Stimulated activated naive CD4-positive, alpha-beta T cell (primary cell): ENCODE measurements at places on chromosomes 1 and 21.

- no peak for DNase-seq
Measured at GRCh38 chr1:203166192-203166940, 9.3 kb downstream of the MYBPH start.

DNA sequence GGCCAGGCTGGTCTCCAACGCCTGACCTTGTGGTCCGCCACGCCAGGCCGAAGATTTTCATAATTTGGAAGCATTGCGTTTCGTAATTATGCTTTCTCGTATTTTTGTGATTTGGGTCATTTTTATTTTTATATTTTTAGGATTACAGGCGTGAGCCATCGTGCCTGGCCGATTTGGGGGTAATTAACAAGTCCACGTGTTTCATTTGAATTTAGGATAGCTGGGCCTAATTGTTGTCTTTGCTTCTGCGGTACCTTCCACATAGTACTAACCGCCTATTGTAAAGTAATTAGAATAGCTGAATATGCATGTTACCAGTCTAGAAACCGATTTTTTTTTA lies 1.0 kb downstream of the RCC1 start:
- DNase-seq, result no peak

GRCh38 chr21:22710721-22711120 lies 1712.5 kb downstream of the NCAM2 start:
- no peak for DNase-seq

- DNase-seq, result no peak
Measured at GRCh38 chr21:45356653-45357435, 48.1 kb upstream of the COL18A1 start.

- DNase-seq, result no peak
Measured at GRCh38 chr21:42843056-42843455, 36.3 kb downstream of the WDR4 start.

GRCh38 chr21:39518055-39518846 lies 66.5 kb downstream of the SH3BGR start:
- DNase-seq, result peak; percentile 2

- no peak for DNase-seq
Measured at GRCh38 chr1:175163702-175164101, 28.9 kb downstream of the KIAA0040 start.

GRCh38 chr1:221549815-221550214 lies 192.1 kb downstream of the DUSP10 start:
- no peak for DNase-seq

DNA sequence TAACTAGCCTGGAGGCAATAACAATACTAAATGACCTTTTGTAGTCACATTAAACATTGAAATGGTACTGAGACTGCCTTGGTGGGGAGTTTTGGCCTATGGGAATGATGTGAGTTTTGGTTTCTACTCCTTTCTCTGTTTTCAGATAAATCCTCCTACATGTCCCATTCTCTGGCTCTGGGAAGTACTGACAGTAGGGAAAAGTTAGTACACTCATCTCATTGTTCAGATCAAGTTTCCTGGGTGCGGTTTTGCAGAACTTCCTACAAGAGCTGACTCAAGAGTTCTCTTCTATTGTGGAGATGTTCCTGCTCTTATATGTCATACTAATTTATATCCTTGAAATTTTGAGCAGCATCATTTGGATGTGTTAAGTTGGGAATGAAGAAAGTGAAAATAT lies 74.2 kb upstream of the MACF1 start:
- DNase-seq, result no peak

DNA sequence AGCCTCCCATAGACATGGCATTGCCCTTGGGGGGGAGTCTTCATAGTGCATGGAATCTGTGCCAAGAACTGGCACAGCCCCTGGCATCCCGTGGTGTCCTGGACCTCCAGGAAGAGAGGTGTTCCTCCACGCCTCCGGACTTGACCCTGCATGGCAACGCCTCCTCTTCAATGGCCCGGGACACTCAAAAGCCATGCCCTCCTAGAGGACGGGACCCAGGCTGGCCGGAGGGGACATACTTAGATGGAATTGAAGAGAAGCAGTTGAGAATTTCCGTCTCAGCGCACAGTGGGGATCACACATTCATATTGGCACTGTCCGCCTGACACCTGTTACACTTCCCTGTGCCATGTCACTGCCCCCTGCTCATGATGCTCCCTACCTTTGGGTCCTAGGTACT lies 38.4 kb upstream of the TENT5C start:
- no peak for DNase-seq

- DNase-seq, result no peak
Measured at GRCh38 chr1:28111157-28111556, 22.7 kb upstream of the EYA3 start.

GRCh38 chr1:15843826-15844572 lies 3.5 kb upstream of the SPEN start:
- DNase-seq, result no peak

DNA sequence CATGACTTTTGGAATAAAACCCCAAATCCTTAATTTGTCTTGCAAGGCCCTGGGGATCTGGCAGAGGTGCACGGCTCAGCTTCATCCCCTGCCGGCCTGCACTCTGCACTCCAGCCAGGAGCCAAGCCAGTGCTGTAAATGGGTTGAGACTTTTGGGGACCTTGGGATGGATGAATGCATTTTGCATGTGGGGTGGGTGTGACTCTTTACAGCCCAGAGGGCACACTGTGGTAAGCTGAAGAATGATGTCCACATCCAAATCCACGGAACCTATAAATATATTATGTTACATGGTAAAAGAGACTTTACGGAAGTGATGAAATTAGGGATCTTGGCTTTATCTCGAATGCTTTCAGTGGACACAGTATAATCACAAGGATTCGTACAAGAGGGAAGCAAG lies 177.8 kb downstream of the EDEM3 start:
- no peak for DNase-seq

GRCh38 chr1:180353945-180354344 lies 123.9 kb downstream of the LHX4 start:
- DNase-seq, result no peak

DNA sequence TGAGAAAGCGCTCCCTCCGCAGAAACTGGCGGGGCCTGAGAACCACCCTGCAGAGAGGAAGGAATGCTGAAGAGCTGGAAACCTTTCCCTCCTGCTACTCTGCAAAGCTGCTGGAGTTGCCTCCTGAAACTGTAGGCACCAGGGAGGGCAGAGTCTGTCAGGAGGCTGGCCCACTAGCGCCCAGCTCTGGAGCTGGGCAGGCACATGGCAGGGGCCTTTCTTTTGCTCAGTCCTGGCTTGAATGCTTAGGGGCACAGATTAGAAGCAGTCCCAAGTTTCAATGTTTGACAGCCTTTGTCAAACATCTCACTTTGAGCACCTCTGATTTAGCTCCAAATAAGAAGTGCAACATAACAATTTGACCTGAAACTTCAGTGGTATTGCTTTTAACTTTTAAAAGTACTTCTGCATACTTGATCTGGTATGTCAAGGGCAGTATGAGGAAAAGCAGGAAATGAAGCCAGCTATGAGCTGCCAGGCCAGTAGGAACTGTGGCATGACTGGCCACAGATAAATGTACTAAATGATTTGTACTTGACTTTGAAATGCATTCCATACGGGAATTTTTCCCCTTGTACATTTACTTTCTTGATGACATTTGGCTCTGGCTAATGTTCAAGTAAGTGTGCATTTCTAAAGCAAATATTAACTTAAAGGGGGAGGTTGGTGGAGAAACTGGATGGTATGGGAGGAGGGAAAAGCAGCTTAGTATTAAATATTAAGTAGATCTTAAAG lies 7.2 kb downstream of the C1orf116 start:
- DNase-seq, result no peak

DNA sequence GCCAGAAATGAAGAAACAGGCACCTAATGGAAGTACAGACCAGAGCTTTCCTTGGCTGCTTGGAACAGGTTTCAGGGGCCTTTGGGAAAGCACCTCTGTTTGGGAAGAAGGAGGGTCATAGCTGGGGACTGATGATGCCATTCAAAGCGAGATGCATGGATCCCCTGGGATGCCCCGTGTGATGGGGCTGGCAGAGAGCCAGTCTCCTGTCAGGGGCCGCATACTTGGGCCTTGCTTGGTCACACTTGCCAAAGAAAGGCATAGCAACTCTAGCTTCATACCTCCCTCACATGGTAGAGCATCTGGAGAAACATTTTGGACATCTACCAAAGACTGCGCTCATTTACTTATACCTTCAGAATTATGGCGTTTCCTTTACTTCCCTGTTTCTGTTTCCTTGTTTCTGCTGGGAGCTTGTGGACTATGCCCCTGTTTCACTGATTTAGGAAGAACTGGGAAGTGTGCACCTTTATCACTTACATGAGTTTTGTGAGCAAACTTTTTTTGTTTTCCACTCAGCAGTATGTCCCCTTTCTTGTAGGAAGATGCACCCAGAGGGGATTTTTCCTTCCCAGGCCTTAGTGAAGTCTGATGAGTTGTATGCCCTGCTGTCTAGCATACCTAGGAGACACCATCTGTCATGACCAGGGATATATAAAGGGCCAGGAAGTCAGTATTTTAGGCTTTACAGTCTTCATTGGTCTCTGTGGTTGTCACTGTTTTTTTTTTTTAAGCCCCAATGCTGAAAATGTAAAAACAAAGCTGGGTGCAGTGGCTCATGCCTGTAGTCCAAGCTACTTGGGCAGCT lies 19.8 kb upstream of the ST3GAL3 start:
- DNase-seq, result no peak

- no peak for DNase-seq
Measured at GRCh38 chr1:246831543-246831942, 100.2 kb downstream of the AHCTF1 start.

- no peak for DNase-seq
Measured at GRCh38 chr1:178885869-178886268, 15.0 kb upstream of the ANGPTL1 start.

GRCh38 chr1:62685431-62685859 lies 2.7 kb downstream of the DOCK7 start:
- no peak for DNase-seq

GRCh38 chr1:14479865-14480264 lies 118.6 kb upstream of the KAZN start:
- DNase-seq, result no peak

DNA sequence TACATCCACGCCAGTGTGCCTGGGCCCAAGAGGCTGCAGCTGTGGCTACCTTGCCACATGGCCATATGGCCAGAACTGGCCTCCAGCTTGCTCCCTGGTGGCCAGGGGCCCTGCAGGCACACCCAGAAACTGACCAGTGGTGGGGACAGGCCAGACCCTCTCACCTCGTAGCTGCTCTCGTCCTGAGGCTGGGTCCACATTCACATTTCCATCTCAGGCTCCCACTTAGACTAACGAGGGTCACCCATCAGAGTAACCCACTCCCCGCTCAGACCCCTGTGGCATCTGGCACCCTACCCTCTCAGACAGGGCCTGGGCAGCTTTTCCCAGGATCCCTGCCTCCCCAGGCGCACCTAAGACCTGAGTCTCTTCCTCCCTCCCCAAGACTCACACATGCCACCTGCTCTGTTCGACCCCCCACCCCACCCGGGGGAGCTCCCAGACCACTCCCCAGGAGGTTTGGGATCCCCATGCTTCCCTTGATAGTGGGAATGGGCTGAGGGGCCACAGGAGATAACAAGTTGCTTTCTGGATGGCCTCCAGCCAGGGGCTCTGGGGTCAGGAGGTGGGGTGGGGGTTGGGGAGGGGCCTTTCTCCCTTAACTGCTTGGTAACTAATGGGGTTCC lies 21.3 kb upstream of the RNU1-4 start:
- DNase-seq, result no peak

DNA sequence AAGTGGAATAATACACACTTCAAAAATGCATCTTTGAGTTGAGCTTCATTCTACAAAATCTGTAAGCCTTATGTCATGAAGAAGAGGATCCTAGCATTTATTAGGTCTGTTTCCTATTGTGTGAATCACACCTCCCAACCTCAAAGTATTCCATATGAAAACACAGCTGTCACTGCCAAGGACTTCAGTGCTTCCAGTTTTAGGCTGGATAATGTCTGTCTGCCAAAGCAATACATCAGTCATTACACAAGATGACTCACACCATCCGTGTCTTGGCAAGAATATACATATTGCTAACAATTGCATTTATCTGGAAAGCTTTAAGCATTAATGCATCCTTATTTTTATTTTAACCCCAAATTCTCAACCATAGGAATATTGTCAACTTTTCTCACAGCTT lies 125.7 kb upstream of the TMPRSS15 start:
- DNase-seq, result no peak

GRCh38 chr1:172727956-172728603 lies 69.2 kb downstream of the FASLG start:
- DNase-seq, result peak; percentile 10

DNA sequence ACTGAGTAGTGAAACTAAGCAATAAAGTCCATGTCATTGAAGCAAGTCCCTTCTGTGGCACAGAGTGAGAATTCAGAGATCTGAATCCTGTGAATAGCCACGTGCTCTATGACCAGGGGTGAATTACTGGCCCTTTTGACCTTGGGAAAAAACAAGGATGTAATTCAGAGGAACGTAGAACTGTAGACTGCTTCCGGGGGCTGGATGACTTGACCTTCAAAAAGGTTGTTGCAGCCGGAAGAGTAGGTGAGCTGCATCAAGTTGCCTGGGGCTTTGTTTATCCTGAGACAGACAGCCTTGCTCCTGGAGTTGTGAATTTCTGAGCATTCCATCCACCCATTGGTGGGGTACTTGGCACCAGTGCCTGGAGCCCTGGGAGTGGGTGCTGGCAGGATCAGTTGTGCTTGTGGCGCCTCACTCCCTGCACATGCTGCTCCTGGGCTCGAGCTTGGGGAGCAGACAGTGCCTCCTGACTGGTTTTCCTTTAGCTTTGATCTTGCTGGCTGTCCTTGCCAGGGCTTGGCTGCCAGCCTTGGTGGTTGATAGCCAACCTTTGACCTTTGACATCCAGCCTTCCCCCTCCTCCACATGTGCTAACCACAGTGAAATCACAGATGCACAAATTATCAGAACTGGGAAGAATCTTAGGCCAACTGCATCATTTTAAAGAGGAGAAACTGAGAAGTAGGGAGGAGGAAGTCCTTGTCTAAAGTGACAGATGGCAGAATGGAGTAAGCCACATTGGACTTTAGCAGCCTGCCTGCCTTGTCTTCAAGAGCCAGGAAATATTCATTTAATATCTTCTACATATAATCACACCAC lies 16.2 kb upstream of the MYOG start:
- DNase-seq, result no peak

DNA sequence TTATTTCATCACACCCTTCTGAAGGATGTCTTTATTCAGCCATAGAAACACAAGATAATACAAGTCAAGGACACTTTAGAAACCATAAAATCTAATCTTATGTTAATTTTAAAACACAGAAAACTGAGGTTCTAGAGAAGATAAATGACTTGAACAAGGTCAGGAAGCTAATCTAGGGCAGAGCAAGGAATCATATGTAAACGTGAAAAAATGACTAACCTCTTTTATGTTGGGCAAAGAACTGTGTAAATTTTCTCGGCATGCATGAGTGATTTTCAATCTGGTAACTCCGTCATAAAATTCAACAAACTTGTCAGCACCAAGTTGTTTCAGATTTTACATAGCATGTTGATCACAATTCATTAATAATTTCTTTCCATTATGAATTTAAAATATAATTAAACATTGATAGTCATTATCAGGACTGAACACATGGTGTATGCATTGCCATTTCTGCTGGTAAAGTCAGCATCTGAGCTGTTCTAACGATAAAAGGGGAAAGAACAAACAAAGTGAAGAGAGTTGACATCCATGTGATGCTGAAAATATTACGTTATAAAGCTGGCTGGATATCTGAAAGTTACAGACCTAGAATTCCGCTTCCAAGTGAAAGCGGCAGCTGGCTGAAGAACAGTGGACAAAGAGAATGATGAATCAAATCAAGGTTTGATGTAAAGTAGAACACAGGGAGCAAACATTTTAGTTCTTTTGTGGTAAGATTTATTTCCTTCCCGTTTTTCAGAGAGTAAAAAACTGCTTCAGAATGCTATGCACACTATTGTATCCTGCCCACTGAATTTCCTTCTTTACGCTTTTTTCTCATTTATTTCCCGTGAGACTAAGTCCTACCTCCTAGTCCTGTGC lies 1037.4 kb upstream of the TMPRSS15 start:
- DNase-seq, result no peak

GRCh38 chr1:230167419-230167852 lies 100.4 kb downstream of the GALNT2 start:
- DNase-seq, result no peak
